ENCODE measurements at places on chromosomes 4 and X.

DNA sequence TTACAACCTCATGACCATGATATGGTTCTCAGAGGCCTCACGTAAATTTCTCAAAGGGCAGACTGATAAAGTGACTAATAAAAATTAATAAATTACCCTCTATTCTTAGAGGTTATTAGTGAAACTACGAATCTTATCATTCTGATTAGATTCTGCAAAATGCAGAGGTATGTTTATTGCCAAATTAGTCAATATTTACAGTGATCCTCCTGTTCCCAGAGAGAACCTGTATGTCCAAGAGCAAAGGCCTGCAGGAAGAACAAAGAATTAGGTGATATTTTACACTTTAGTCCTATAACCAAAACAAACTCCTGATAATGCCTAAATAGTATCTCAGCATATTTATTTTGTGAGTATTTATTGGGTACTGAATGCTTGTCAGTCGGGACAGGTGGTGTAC is 58.1 kb downstream of the FAM13A start:
- DNase-seq = no peak

DNA sequence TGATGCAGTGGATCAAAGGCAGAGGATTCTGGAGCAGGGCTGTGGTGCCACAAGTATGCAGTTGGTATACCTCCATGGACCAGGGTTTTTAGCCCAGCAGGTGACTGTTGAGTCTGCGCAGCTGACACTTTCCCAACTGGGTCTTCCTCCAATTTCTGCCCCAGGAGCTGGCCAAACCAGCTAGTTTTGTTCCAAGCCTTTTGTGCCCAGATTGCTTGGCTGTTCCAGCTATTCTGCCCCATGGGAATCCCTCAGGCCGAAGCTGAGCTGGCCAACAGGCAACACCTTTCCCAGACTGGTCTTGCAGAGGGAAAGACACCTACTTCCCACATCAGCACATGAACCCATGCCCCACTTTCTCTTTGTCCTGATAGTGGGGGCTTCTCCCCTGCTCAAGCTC is 22.8 kb upstream of the ANKRD17 start:
- no peak for DNase-seq

GRCh38 chr4:1031346-1031745 is 19.9 kb downstream of the FGFRL1 start:
- no peak for DNase-seq

DNA sequence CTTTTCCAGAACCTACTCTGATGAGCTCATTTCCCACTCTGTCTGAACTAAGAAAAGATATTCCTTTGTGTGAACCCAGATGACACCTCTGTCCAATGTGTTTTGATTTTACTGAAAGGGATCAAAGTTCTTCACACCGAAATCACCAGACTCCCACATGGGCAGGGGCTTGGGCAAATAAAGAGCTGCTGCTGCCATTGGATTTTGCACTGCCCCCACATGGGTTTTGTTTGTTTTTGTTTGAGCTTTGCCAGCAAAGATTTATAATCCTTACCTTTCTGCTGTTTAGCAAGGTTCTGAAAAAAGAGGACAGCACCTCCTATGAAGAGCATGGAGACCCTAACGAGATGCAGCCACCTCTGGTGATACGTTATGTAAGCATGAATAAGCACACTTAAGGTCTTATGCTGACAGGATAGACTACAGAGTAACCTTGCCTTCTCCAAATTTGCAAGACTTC is 44.3 kb downstream of the HSD17B13 start:
- no peak for DNase-seq

Data from GM04504 (cell line).